Fibroblast of lung (primary cell): ENCODE measurements at places on chromosomes 4 and X. TPM values are rescaled to one million over a fixed set of nuclear protein-coding genes. Genes with fewer than 3 reads are reported as not detected.
A peak's percentile ranks its signal among the peaks of the same experiment; 100 is the strongest.

DNA sequence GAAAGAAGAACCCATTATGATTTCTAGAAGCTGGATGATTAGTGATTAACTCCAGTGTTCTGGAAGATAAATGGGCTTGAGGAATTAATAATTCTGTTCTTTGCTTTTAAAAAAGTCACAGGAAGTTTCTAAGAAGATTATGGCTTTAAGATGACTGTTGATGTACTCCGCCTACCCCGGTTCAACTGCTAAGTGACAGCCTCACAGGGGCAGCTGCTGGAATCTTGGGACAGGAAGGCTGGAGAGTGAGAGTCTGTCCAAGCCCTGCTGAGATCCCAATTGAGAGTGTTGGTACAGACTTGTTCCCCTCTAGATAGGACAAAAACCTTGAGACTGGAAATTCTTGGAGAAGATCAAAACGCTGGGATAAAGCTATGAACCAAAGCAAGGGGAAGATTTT lies 37.3 kb downstream of the NPY1R start:
- no peaks in the 10 kb centered on the region for H3K27me3 ChIP-seq
- no peaks in the 10 kb centered on the region for H3K36me3 ChIP-seq
- H3K27ac ChIP-seq, result no peak overlapping the region
- no peaks in the 10 kb centered on the region for H3K4me1 ChIP-seq
- no peak overlapping the region for H3K4me3 ChIP-seq

Gene CXCL10
- under 0.01 and 0.33 TPM in 2 replicates for total RNA-seq

DNA sequence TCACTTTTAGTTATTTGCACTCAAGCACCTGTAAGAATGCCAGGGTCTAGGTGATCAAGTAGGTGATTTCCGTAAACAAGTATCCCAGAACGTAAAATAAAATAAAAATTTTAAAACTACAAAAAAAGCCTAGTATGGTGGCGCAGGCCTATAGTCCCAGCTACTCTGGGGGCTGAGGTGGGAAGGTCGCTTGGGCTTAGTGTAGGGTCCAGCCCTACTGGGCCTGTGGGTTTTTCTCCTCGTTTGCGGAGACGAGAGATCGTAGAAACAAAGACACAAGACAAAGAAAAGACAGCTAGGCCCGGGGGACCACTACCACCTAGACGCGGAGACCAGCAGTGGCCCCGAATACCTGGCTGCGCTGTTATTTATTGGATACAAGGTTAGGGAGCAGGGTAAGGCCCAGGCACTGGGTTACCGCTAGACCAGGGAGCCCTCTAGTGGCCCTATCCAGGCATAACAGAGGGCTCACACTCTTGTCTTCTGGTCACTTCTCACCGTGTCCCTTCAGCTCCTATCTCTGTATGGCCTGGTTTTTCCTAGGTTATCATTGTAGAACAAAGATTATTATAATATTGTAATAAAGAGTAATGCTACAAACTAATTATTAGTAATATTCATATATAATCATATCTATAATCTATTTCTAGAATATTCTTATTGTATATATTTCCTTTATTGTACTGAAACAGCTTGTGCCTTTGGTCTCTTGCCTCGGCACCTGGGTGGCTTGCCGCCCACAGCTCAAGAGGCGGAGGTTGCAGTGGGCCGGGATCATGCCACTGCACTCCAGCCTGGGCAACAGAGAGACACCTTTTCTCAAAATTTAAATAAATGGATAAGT lies 38.4 kb downstream of the SAGE1 start:
- DNase-seq, result peak; percentile 20
- no peak overlapping the region for H3K4me3 ChIP-seq
- no peaks in the 10 kb centered on the region for H3K4me1 ChIP-seq
- no peaks in the 10 kb centered on the region for H3K36me3 ChIP-seq

DNA sequence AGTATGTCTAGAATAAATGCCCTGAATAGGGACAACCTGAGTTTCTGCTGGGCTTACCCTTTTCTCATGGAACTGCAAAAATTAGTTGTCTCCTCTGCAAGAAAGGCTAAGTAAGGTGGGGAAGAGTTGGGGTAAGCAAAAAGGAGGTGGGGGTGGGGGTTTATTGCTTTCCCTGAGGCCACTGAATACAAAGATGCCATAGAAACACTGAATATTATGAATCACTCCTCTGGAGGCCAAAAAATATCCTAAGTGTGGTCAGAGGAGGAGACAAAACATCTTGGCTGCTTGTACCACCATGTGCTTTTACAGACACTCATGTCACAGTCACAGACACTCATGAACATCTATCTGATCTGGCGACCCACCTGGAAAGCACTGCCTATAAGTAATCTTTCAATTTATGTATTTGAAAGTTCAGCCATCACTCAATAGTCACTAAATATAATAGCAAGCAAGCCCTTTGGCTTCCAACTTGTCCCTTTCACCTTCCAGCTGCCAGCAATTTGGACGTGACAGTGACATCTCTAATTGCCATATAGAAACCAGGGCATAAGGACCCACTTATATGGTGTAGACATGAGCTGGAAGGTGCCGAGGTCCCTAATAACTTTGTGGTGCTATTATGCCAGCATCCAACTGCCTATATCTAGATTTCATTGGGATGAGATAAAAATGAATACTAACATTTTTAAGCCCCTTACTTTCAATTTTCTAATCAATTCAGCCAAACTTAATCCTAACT lies 122.7 kb upstream of the CBR4 start:
- no peaks in the 10 kb centered on the region for H3K4me1 ChIP-seq
- H3K4me3 ChIP-seq, result no peak overlapping the region
- H3K27me3 ChIP-seq, result no peaks in the 10 kb centered on the region

Gene SLC10A4
- total RNA-seq, result under 0.01 TPM in 1 of 2 replicates, not detected in the other
